ENCODE measurements at places on chromosomes 11 and 22.

DNA sequence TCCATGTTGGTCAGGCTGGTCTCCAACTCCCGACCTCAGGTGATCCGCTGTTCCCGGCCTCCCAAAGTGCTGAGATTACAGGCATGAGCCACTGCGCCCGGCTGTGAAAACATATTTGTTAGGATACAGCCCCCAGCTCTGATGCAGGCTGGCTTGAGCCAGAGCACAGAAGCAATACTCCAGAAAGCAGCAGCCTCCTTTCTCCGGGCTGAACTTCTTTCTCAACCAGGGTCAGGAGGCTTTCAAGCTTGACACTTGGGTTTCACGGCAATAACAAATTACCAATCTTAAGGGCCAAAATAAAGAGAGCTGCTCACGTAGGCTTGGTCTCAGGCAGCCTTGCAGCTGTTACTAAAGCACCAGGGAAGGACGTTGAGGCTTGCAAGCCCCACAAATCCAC lies 10.8 kb upstream of the CECR2 start:
- no peak for DNase-seq

GRCh38 chr11:1409108-1409851 lies 19.5 kb downstream of the BRSK2 start:
- DNase-seq: no peak

- DNase-seq: no peak
These were observed 212.8 kb downstream of the TENM4 start for GRCh38 chr11:79227767-79228755.

- no peak for DNase-seq
These were observed 18.9 kb upstream of the CARD18 start for GRCh38 chr11:105158436-105158835.

GRCh38 chr11:85572056-85572455 lies 55.1 kb downstream of the DLG2 start:
- no peak for DNase-seq

DNA sequence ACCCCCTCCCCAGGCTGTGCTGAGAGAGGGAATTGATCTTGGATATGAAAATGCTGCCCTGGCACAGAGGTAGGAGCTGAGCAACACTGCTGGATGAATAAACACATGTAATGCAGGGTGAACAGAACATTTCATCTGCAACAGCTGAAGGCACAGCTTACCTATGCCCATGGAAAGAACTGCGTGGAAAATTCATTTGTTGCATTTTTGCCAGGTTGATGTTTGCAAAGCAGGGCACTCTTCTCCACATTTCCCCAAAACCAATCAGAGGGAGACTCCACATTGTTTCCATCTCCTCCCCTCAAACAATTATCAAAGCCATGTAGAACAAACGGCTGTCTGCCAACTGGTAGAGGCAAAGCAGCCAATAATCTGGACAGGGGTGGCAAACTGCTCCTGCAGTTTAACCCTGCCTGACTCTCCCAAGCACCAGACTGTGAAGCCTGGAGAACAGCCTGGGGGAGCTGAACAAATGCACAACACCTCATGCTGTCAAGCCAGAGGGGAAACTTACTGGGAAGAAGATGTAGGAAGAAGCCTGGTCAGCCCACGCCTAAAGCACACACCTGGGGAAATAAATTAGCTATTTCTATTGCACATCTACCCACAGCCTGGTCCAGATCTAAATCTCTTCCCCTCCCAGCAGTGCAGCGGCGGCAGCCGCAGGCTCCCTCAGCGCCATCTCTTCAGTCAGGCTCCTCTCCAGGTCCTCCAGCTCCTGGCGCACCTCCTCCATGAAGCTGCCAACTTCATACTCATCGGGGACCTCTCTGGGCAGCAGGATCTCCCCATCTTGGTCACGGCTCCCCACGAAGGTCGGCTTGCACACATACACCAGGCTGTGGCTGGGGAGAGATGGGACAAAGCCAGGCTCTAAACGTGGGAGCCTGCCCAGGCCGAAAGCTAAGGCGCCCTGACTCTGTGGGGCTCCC lies 44.3 kb downstream of the DKK3 start:
- no peak for DNase-seq

- no peak for DNase-seq
These were observed 223.7 kb downstream of the DSCAML1 start for GRCh38 chr11:117573326-117573725.

DNA sequence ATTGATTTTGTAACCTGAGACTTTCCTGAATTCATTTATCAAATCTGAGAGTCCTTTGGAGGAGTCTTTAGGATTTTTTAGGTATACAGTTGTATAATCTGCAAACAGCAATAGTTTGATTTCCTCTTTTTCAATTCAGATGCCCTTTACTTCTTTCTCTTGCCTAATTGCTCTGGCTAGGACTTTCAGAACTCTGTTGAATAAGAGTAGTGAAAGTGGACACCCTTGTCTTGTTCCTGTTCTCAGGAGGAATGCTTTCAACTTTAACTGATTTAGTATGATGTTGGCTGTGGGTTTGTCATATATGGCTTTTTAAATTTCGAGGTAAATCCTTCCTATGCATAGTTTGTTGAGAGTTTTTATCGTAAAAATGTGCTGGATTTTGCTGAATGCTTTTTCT lies 227.4 kb downstream of the CSNK2A3 start:
- DNase-seq: no peak

- no peak for DNase-seq
These were observed 33.1 kb upstream of the SMPD1 start for GRCh38 chr11:6357222-6357621.

GRCh38 chr11:123062892-123063825 lies 1.2 kb upstream of the HSPA8 start:
- no peak for DNase-seq

GRCh38 chr22:50445880-50446707 lies 28.7 kb downstream of the SBF1 start:
- DNase-seq: no peak

GRCh38 chr22:41001722-41002122 lies 50.5 kb downstream of the RBX1 start:
- no peak for DNase-seq

- no peak for DNase-seq
These were observed 9.2 kb upstream of the NARS2 start for GRCh38 chr11:78583889-78584288.

DNA sequence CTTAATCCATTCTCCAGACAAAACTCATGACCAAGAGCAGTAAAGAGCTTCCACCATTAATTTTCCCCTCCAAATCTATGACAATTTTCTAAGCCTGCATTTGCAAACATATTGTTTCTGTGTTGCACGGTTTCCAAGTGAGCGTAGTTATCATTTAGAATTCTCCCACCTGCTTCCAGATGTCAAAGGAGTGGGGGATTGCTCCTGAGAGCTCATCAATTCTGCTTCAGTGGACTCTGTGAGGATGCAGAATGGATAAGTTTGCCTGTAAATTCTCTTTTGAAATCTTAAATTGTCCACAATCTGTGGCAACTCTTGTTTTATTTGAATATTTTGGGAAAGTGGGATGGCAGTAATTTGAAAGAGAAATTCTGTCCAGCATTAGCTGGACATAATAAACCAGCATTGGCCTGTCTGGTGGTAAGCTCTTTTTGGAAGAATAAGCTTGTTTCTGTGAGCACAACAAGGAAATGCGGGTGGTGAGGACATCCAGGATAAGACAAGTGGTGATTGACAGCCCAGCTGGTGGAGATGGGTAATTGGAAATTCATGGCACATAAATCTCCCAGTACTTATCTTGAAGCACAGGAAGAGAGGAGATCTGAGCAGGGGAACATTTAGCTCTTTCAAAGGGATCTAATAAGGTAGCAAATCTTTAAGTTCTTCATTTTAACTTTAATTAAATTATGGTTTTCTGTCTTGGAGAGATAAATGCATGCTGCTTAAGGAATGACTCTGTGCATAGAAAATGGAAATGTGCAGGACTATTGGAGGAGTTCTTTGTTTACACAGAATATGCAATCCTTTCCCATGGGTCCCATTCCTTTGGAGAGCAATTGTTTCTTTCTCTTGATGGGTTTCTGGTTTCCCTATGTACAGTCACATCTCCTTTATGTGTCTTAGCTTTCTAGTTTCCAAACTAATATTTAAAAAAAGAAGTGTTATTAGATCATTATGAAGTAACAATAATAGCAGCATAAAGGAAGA lies 73.2 kb downstream of the FAT3 start:
- no peak for DNase-seq

DNA sequence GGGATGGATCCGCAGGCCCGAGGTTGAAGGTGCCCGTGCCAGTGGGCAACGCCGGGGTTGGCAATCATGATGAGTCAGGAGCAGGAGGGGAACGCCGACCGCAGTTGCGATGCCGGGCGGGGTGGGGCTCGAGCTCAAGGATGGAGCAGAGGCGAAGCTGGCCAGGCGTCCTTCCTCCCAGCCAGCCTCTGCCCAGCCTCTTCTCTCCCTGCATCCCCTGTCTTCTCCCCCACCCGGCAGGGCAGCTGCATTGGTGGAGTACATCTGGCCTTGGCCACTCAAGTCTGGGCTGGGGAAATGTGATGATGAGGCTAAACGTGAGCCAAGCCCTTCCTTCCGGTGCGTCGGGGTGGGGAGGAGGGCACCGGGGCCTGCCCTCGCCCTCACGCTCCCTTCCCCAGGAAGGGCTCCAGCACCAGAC lies 3.9 kb downstream of the IFITM10 start:
- DNase-seq: no peak

- no peak for DNase-seq
These were observed 1.1 kb downstream of the PELI3 start for GRCh38 chr11:66467756-66468155.

DNA sequence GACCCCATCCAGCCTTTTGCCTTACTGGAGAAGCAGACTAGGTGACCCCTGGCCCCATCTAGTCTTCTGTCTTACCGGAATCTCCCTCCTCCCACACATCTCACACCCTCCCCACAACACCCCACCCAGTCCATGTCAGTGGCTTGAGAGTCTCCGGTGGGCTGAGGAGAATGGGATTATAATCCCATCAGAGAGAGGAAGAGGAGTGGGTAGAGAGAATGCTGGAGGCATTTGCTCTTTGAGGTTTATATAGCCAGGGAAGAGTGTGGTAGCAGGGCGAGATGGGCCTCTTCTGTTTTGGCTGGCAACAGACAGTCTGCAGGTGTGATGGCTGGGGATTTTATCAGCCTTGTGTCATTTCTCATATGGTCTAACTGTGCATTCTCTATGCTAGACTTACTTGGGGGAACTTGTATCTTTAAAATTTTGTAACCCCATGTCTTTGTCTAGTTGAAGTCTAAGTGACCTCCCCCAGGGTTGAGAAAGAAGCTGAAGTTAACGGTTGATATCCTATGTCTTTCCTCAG lies 50.3 kb downstream of the GRAMD1B start:
- DNase-seq: no peak

DNA sequence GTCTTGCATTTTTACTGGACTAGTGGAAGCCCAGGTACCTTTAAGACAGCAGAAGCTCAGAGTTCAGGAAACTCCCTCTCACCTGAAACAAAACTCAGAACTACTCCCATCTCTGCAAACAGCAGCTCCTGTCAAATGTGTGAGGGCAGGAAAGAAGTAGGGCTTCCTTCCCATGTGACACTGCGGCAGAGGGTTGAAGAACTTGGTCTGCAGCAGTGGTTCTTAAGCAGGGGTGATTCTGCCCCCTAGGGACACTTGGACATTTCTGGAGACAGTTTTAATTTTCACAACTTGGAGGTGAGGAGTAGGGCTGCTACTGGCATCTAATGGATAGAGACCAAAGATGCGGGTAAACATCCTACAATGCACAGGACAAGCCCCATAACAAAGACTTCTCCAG lies 63.4 kb downstream of the RCN1 start:
- DNase-seq: no peak

- no peak for DNase-seq
These were observed 27.9 kb downstream of the YPEL1 start for GRCh38 chr22:21707677-21708076.

GRCh38 chr11:119426142-119426541 lies 3.2 kb upstream of the THY1 start:
- DNase-seq: no peak

GRCh38 chr11:132206993-132207392 lies 836.6 kb downstream of the NTM start:
- DNase-seq: no peak

GRCh38 chr22:45876136-45877035 lies 100.6 kb downstream of the WNT7B start:
- DNase-seq: no peak

DNA sequence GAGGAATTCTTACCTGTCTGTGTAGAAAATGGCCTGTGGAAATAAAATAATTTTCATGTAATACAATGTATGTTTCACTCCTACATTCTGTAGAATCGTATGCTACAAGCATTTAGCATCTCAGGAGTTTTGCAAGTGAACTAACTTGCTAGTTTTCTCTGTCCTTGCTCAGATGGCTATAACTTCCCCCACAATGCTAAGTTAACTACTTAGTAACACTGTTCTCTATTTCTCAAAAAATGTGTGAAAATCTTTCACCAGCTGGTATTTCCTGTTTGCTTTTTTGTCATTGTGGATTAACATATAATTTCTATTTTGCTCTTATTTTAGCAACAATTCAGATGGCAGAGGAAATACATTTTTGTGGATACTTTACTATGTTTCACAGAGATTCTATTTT lies 4.4 kb downstream of the OR4S2 start:
- no peak for DNase-seq

DNA sequence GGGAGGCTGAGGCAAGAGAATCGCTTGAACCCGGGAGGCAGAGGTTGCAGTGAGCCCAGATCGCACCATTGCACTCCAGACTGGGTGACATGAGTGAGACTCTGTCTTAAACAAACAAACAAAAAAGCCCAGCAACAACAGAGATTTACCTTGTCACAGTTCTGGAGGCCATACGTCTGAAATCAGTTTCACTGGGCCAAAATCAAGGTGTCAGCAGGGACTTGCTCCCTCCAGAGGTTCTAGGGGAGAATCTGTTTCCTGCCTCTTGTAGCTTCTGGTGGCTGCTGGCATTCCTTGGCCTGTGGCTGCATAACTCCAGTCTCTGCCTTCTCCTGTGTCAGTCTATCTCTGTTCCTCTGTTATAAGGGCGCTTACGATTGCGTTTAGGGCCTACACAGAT lies 1.5 kb downstream of the DDX10 start:
- DNase-seq: no peak

DNA sequence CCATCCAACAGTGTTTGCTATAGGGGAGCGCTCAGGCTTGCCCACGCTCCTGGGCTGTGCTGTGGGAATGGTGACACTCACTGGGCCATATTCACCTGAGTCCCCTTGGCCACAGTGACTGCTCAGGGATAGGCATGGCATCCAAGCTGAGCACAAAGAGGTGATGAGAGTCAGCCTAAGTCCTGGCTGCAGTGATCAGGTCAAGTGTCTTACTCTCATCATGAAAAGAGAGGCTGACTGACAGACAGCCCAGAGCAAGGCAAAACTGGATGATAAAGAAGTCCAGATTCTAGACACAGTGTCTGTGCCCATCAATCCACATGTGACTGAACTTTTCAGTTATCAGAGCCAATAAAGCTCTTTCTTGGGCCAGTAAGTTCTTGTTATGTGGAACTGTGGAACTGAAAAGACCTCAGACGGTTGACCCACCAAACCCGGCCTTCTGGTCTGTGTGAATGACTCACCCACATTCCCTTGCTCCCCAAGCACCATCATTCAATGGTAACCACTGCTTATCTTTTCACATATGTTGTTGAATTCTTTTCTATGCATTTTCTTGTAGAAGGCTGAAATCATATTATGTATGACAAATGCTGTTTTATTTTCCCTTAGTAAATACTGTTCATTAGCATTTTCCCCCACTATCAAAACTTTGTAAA lies 43.2 kb upstream of the YPEL1 start:
- DNase-seq: no peak

- DNase-seq: no peak
These were observed 2.6 kb upstream of the ATP5MGL start for GRCh38 chr22:42642806-42643633.
